Bronchus fibroblast of lung (primary cell): ENCODE measurements at places on chromosomes 3 and 15. TPM values are rescaled to one million over a fixed set of nuclear protein-coding genes. Genes with fewer than 3 reads are reported as not detected.

SLC24A5 gene
- total RNA-seq = not detected in 2 replicates

PPP2R3A gene
- total RNA-seq = 9.8 and 10.1 TPM in 2 replicates

CADM2 gene
- total RNA-seq = 0.15 TPM in 1 of 2 replicates, not detected in the other

ISLR gene
- total RNA-seq = 10.1 and 16.1 TPM in 2 replicates

XCR1 gene
- not detected in 2 replicates for total RNA-seq

COMMD4 gene
- 165 and 174 TPM in 2 replicates for total RNA-seq

ACTC1 gene
- not detected in 2 replicates for total RNA-seq

NRROS gene
- under 0.01 and 0.17 TPM in 2 replicates for total RNA-seq

XIRP1 gene
- total RNA-seq = not detected in 2 replicates

STAB1 gene
- 0.50 and 0.59 TPM in 2 replicates for total RNA-seq

ARRDC4 gene
- total RNA-seq = 6.4 and 6.5 TPM in 2 replicates

EFCAB12 gene
- total RNA-seq = 0.15 and 0.17 TPM in 2 replicates

SH2D7 gene
- total RNA-seq = not detected in 2 replicates
